ENCODE measurements at places on chromosomes 13 and 19.

DNA sequence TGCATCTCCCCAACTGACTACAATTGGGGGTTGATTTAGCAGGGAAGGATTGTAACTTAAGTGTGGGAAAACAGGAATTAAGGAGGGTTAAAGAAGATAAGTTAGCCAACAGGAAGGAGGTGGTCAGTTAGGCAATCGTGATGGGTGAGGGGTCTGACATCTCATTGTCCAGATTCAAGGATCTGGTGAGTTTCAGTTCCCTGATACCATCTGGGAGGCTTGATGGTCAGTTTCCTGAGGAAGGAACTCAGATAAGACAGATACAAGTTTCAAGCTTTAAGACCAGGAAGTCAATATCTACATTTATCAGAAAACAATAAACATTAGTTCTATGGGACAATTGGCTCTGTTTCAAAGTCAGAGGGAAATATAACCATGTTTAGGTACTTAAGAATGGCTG is 601.8 kb downstream of the SLITRK6 start:
- no peak for DNase-seq

GRCh38 chr13:76968041-76968440 is 19.7 kb downstream of the ACOD1 start:
- DNase-seq = no peak

GRCh38 chr19:4524808-4525562 is 6.7 kb upstream of the PLIN4 start:
- peak; percentile 41 for DNase-seq

DNA sequence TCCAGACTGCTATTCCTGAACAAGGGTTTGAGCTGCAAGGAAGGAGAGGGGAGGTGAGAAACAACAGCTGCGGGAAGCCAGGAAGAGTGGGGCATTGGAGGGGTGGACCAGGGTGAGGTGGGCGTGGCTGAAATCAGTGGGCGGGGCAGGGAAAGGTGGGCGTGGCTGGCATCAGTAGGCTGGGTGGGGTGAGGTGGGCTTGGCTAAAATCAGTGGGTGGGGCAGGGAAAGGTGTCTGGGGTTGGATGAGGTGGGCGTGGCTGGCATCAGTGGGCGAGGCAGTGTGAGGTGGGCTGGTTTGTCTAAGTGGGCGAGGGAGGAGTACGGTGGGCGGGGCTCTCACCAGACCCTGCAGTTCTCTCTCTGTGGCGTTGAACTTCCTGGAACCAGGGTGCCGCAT is 87.6 kb downstream of the MUC16 start:
- no peak for DNase-seq

- no peak for DNase-seq
Observed at GRCh38 chr13:67238277-67238859, 8.2 kb upstream of the PCDH9 start.

Measured in stimulated activated CD8-positive, alpha-beta memory T cell treated with anti-CD3 and anti-CD28 coated beads, Interleukin-15, amount 100 ng/mL, for 4 hours (primary cell).